Kasumi-1 (cell line): ENCODE measurements at places on chromosomes 2 and 18.

DNA sequence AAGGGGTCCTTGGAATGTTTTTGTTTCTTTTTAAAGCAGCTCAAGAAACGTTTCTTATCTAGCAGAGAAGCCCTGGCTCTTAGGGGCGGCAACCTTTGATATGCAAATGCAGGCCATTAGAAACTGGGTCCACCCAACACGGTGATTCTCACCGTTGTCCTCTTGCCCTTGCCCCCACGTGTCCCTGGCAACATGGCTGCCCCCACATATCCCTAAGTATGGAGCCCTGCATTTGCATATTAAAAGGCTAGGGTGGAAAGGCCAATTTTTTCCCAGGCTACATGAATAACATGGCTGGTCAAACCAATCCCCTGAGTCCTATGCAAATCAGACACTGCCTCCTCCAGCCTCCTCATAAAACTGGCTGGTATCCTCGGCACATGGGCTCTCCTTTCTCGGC lies 230.1 kb upstream of the SPOPL start:
- no peak for DNase-seq

- no peak for DNase-seq
These were observed 88.5 kb downstream of the TGIF1 start for GRCh38 chr18:3538456-3538855.

DNA sequence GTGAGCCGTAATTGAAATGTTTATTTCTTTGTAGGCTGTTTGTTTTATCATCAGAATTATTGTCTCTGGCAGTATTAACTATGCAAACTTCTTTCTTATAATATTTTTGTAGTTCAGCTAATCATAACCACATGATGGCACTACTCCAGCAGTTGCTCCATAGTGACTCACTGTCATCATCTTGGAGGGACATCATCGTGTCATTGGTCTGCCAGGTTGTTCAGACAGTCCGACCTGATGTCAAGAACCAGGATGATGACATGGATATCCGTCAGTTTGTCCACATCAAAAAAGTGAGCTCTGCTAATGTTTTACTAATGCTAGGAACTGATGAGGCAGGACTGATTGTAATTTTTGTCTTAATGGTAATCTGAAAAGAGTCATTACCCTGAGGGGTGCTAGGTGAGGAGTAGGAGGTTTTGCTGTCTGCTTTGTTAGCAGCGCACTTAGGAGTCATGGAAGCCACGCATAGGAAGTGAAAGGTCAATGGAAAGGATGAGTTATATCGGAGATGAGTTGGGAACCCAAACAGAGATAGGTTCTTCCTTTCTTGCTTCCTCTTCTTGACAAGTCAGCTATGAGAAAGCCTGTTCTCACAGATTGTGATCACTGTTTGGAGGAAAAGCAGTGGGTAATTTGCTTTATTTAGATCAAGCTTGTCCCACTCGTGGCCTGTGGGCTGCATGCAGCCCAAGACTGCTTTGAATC lies 49.2 kb downstream of the PIKFYVE start:
- no peak for DNase-seq

GRCh38 chr2:88736437-88736836 lies 45.0 kb downstream of the RPIA start:
- DNase-seq, result no peak

- no peak for DNase-seq
These were observed 1.7 kb upstream of the CNDP1 start for GRCh38 chr18:74532511-74533025.

- peak; percentile 68 for DNase-seq
These were observed 910.4 kb upstream of the GYPC start for GRCh38 chr2:125745514-125745913.

GRCh38 chr2:107932979-107933378 lies 53.3 kb upstream of the SLC5A7 start:
- peak; percentile 56 for DNase-seq

DNA sequence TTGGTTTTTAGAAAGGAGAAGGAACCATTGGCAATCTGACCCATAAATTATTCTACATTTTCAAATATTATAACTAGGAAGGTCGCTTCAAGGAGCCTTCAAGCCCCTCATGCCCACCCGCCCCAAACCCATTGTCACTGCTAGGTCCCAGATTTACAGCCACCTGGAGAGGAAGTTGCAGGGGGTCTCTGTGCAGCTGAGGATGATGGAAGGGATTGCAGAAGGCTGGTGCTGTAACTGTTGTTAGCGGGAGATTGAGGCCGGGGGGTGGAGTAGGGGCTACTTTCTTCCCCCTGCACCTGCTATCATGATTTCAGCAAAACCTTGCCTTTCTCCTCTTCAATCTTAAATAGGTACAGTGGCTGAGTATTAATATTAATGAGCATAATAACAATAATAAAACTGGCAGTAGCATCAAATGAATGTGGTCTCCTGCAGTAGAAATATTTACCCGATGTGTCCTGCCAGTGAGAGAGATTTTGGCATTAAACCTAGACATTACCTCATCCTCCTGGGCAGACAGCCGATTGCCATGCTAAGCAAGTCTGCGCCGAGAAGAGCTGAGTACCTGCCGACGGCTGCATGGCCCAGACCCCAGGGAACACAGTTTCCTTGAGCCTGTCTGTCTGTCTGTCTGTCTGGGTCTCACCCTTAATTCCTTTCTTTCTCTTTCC lies 225.4 kb downstream of the FAM210A start:
- no peak for DNase-seq

GRCh38 chr18:49974079-49974478 lies 160.7 kb upstream of the ACAA2 start:
- no peak for DNase-seq

DNA sequence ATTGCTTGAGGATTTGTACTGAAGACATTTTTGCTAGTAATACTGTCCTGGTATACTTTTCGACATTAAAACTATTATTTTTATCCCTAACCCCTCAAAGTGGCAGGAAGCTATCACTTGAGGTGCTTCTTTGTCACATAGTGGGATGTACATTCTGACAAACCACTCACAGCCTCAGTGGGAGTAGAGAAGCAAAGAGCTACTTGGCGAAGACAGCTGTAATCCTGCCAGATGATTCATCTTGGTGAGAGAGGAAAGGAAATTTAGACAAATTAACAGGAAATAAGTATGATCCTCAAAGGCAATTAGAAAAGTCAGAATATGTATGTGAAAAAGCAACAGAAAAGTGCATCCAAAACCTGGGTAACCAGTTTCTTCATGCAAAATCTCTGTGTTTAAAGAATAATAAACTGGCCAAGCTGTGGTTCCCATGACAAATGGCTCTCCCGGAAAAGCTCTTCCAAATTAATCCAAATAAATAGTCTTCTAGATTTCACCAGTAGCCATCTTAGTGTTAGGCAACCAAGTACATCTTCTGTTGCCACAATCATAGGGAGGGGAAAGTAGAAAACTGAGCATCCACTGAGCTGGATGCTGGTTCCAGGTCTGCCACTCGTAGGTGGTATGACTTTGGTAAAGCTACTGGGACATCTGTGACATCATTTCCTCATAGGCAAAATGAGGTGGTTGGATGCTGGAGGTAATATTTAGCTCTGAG lies 308.0 kb upstream of the LYPD1 start:
- no peak for DNase-seq

GRCh38 chr18:58505181-58505580 lies 123.7 kb downstream of the ALPK2 start:
- no peak for DNase-seq

DNA sequence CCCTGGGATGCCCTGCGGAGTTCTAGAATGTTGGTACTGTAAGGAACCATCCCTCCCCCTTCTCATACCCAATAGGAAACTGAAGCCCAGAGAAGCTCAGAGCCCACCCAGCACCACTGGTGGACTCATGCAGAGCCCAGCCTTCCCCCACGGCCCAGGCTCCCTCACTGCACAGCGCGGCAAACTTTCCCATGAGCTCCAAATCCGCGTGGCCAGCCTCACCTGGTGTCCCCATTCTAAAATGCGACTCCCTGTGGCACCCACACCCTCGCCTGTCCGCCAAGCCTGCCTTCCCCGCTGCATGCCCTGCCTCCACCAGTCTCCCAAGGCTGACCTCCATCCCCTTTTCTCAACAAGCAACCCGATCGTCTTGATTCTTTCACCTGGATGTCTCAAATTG lies 51.1 kb downstream of the PTGR3 start:
- DNase-seq, result no peak

DNA sequence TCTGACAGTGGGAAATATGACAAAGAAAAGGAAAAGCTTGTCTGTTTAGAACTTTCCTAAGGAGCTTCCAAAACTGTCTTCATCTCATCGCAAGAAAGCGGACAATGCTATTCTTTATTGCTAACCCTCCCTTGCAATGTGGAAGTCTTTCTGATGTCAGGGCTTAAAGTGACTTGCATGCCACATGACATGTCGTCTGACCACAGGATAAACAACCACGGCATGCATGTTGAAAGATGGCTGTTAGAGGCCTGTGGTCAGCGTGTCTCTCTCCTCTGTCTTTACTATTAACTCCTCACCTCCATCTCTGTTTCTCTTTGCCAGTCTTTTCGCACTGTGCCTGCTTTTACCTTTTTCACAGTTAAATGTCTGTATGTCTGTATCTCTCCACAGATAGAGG lies 389.8 kb downstream of the LNPK start:
- DNase-seq, result no peak

GRCh38 chr2:190036071-190036470 lies 26.5 kb downstream of the MSTN start:
- DNase-seq, result no peak

DNA sequence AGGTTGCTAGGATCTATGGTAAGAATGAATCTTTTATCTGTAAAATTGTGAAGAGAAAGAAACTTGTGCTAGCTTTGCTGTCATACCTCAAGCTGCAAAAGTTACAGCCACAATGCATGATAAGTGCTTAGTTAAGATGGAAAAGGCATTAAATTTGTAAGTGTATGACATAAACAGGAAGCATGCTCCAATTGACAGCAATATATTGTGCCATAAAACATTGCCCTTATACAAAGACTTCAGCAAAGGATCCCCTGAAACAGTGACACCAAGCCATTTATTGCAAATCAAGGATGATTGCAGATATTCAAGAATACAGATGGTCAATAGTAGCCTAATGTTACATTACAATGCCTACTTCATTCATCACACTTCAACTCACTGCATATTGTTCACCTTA lies 283.1 kb downstream of the CPS1 start:
- DNase-seq, result no peak

DNA sequence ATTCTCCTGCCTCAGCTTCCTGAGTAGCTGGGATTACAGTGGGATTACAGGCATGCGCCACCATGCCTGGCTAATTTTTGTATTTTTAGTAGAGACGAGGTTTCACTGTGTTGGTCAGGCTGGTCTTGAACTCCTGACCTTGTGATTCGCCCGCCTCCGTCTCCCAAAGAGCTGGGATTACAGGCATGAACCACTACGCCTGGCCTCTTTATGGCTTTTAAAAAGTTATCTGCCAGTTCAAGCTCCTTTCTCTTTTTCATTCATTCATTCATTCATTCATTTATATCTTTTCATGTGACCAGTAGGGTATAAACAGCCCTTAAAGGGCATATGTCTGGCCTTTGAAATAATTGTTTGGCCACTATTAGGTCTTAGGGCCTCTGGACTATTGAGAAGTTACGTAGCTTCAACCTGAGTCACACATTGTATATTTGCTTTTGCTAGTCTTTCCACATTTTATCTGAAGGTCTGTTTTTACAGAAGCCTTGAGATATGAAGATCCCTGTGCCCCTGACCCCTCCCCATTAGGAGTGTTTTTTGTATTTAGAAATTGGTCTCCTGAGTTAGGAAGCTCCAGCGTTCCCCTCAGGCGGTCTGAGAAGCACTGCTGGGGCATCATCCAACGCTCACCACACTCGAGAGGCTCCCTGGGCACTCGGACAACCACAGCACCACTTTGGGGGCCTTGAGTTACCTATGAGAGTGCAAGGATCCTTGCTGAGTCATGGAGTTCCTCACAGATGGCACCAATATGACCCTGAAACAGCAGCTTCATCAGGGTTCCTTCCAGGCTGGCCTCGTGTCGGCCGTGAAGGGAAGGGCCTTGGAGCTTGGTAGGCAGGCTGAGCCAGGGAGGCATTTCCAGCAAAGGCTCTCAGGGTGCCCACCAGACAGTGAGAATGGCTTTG lies 21.8 kb downstream of the FZD5 start:
- DNase-seq, result no peak

GRCh38 chr2:236749346-236749745 lies 179.7 kb downstream of the ACKR3 start:
- no peak for DNase-seq

DNA sequence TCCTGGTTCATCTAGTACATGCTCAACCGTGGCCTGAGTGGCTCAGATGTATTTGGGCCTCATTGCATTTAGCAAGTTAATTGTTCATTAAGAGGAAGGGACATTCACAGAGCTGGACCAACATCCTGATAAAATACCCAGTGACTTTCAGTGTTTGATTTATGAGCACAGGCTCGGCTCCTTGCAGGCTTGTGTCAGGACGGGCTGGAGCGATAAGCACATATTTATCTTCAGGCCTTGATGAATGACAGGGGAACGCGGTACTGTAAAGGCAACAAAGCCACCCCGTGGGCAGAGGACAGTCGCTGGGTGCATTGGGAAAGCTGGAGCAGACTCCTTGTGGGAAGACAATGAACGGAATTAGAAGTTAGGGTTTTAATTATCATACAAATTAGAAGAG lies 548.6 kb upstream of the HS6ST1 start:
- no peak for DNase-seq

DNA sequence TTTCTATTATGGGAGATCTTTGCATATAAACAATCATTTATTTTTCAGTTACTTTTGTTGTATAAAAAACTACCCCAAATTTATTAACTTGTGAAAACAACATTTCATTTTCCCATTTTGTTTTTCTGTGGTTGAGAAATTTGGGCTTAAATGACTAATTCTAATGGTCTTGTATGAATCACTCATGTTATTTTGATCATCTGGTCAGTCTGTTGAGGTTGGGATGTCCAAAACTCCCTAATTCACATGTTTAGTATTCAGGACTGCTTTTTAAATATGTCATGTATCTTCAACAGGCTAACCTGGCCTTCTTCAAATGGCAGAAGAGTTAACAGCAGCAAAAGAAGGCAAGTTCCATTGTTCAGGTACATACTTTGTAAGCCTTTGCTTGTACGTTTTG lies 788.1 kb downstream of the TRIB2 start:
- DNase-seq, result no peak

DNA sequence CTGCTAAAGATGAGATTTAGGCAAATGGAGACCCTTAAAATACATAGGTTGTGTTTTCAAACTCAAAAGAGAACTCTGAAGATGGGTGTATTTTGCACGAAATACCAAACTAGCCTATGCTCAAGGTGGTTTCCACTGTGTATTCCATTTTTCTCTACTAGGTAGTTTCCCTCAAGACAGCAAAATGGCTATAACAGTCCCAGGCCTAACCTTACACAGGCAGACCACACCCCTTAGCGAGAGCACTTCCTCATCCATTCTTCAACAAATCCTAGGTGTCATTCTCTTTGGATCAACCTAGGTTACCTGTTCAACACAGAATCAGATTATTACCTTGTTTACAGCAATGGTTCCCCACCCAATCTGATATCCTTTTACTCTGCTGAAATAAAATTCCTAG lies 42.6 kb downstream of the HNRNPLL start:
- no peak for DNase-seq
